ENCODE measurements at places on chromosomes 3 and 15.

DNA sequence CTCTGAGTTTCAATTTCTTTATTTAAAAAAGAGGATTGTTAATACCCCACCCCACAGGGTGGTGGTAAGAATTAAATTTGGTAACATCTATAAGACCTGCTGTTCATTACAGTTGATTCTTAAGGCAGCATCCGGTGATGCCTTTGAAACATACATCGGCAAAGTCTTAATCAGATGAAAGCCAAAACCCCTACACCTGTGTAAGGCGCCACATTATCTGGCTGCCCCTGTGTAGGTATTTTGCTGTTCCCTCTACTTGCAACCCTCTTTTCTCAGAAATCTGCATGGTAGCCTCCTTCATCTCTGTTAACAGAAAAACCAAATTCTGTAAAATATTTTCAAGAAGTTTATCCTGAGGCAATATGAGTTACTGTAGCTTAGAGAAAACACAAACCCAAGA is 90.0 kb downstream of the ST6GAL1 start:
- DNase-seq, result no peak

DNA sequence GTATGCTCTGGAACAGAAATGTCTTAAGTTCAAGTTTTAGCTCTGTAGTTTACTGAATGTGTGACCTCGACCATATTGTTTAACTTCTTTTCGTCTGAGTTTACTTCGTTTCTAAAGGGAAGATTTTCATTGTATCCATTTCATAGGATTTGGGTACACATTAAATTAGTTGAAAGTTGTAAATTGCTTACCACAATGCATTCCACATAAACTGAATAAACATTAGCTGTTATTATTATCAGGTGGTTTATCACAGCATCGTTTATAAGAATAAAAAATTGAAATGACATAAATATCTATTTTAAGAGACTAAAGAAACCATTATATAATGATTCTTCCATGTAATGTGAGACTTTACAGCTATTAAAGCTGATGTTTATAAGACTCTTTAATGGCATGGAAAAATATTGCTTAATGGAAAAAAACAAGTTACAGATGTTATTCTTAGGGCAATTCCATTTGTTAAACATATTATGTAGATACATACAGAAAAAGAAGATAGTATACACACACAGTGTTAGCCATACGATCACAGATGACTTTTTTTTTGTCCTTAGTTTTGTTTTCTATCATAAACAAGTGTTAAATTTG is 342.3 kb upstream of the SGO1 start:
- no peak for DNase-seq

- no peak for DNase-seq
Observed at GRCh38 chr3:168156479-168156878, 60.8 kb upstream of the GOLIM4 start.

GRCh38 chr3:171980578-171981270 is 58.7 kb upstream of the FNDC3B start:
- no peak for DNase-seq

GRCh38 chr3:183244219-183244618 is 8.8 kb upstream of the B3GNT5 start:
- DNase-seq, result no peak

DNA sequence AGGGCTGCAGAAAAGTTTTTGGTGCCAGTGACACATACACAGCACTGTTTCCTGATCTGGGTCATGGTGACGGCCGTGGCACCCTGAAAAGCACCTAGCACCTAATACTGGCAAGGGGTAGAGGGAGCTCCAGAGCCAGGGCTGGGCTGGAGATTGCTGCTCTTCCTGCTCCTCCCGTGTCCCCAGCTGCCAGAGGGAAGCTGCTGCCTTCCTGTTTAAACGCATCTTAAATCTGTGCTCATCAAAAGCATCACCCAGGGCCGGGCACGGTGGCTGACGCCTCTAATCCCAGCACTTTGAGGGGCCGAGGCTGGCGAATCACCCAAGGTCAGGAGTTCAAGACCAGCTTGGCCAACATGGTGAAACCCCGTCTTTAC is 156.7 kb upstream of the MEF2A start:
- DNase-seq, result peak; percentile 34

- no peak for DNase-seq
Observed at GRCh38 chr15:33182278-33182905, 12.1 kb downstream of the FMN1 start.

GRCh38 chr3:32840086-32840841 is 22.5 kb downstream of the TRIM71 start:
- DNase-seq, result no peak

DNA sequence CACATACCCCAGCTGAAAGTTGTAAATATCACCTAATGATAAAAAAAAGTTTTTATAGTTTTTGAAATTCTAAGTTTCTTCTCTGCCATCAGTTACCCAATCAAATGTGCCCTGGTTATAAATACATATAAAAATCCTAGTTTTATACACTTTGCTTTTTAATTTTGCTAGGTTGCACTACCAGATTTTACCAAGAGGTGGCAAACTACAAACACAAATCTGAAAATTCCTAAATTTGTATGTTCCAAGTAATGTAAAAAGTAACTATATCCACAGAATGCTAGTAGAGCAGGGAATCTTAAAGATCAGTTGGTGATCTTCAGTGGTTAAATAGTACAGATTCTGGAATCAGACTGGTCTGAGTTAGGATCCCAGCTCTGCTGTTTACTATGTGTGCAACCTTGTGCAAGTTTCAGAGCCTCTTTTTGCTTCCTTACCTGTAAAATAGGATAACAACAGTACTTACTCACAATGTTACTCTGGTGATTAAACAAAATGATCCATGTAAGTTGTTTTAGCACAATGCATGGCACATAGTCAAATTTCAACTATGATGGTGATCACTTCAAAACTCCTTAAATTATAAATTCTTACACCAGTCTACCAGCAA is 11.0 kb downstream of the TRPM7 start:
- DNase-seq, result no peak

- no peak for DNase-seq
Observed at GRCh38 chr15:90845201-90845949, 23.0 kb upstream of the FURIN start.

- DNase-seq, result peak; percentile 78
Observed at GRCh38 chr3:124174910-124175874, 183.3 kb upstream of the ROPN1 start.

- DNase-seq, result no peak
Observed at GRCh38 chr3:11611341-11611799, 32.3 kb downstream of the VGLL4 start.

GRCh38 chr3:129536804-129537203 is 6.2 kb upstream of the H1-8 start:
- DNase-seq, result no peak

DNA sequence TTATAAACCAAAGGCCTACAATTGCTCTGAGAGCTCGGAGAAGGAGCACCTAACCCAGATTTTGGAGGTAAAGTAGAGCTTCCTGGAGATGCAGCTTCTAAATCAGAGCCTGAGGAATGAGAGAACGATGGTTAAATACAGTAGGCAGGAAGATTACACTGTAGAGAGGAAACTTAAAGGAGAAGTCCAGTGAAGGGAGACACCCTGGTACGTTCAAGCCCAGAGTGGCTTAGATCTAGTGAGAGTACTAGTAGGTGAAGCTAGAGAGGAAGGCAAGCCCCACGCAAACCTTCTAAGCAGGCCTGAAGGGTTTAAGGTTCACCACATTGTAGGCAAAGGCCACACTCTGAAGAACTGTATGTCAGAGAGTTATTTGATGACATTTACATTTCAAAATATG is 33.4 kb downstream of the SLC49A4 start:
- no peak for DNase-seq

GRCh38 chr3:196537319-196537984 is 22.3 kb upstream of the SMCO1 start:
- no peak for DNase-seq

GRCh38 chr15:33315044-33315443 is 4.3 kb downstream of the RYR3 start:
- DNase-seq, result no peak

DNA sequence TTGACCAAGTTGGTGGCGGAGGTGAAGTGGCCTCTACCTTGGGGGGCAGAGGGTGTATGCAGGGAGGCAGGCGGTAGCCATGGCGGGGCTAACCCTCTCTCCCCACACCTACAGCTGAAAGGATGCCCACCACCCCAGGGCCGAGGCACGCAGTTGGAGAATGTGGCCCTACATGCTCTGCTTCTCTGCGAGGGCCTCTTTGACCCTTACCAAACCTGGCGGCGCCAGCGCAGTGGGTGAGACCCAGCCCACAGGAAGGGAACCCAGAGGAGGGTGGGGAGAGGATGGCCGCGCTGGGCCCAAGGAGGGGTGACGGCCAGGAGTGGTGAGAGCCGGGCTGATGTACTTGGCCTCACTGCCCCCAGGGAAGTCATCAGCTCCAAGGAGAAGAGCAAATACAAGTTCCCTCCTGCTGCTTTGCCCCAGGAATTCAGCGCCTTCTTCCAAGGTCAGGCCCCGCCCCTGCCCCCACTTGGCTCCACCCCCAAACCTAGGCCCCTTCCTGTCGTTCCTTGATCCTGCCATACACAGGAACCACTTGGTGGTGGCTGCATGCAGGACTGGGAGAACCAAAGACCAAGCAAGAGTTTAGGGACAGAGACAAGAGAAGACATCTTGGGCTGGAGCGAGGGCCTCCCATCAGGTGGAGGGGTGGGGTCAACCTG is 9.8 kb downstream of the NBEAL2 start:
- no peak for DNase-seq
